Renal cortical epithelial cell (primary cell): ENCODE measurements at places on chromosomes 12 and 14. TPM values are rescaled to one million over a fixed set of nuclear protein-coding genes. Genes with fewer than 3 reads are reported as not detected.

GRCh38 chr12:89574736-89575208, 48.9 kb upstream of the POC1B start:
- peak; percentile 68 for DNase-seq

GRCh38 chr12:19841451-19841850, 402.2 kb downstream of the AEBP2 start:
- DNase-seq: no peak

DNA sequence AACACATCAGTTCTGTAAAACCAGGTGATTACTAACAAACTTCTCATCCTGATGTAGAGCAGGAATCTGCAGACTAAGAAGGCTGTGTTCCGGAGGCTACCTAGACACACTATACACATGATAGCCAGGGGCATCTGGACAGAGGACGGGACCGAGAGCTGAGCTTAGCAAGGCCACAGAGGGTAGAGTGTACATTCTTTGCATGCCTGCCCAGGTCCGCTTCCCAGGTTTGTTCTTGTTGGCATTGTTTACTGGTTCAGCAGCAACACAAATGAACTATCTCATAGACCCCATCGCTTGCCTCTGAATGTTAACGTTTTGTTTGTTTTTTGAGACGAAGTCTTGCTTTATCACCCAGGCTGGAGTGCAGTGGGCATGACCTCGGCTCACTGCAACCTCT, 17.7 kb upstream of the TEAD4 start:
- no peak for DNase-seq

- DNase-seq: peak; percentile 65
These were observed 52.0 kb upstream of the CRY1 start for GRCh38 chr12:107145397-107145796.

GRCh38 chr12:26056335-26056734, 68.5 kb downstream of the BHLHE41 start:
- peak; percentile 82 for DNase-seq

DNA sequence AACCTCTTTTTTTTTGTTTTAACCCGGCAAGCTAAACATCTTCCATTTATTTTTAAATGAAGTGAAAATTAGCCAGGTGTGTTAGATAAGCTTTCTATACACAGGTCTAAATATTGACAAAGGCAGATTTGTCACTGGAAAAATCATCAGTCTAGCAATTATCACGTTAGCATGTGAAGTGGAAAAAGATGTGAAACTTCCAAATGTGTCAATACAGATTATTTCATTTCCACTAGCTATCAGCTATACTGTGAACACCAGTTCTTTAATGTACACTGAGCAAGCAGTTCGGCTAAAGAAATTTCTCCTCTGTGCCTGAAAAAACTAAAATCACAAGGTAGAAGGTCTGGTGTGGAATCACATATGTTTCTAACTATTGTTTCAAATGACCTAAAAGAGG, 96.6 kb upstream of the G2E3 start:
- DNase-seq: no peak

- DNase-seq: no peak
These were observed 90.6 kb upstream of the SLCO1C1 start for GRCh38 chr12:20604408-20605067.

DNA sequence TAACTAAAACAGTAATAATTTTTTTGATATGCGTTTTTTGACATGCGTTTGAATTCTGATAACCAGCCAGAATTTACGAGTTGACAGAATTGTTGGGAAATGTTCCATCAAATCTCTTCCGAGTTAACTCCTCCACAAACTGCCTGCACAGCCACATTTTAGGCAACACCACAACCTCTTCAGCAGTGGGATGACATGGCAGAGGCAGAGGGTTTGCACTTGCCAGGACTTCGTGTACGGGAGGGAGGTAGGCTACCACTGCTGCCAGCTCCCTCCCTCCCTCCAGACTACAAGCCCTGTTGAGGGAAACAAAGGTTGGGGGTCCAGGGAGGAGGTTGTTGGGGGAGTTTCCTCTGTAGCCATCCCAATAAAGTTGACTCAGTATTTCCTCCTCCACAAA, 14.5 kb upstream of the ACTR6 start:
- no peak for DNase-seq

GRCh38 chr14:57712102-57712501, 153.8 kb downstream of the SLC35F4 start:
- DNase-seq: peak; percentile 69

- DNase-seq: no peak
These were observed 9.0 kb upstream of the COL2A1 start for GRCh38 chr12:48013287-48013686.

- DNase-seq: no peak
These were observed 20.2 kb downstream of the CCDC177 start for GRCh38 chr14:69554500-69554899.

GRCh38 chr12:2323532-2324255, 270.9 kb downstream of the CACNA1C start:
- DNase-seq: no peak

DNA sequence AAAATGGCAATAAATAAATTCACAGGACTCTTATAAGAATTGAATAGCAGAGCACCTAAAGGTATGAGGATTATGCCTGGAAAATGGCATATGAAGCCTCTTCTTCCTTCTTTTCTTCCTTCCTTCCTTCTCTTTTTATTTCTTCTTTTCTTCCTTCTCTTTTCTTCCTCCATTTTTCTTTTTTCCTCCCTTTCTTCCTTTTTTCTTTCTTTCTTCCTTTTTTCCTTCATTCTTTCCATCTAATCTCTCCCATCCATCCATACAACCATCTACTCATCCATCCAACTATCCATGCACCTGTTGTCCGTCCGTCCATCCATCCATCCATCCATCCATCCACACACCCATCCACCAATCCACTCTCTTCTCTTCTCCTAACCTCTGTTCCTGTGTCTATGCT, 173.8 kb downstream of the TBX5 start:
- DNase-seq: no peak

DNA sequence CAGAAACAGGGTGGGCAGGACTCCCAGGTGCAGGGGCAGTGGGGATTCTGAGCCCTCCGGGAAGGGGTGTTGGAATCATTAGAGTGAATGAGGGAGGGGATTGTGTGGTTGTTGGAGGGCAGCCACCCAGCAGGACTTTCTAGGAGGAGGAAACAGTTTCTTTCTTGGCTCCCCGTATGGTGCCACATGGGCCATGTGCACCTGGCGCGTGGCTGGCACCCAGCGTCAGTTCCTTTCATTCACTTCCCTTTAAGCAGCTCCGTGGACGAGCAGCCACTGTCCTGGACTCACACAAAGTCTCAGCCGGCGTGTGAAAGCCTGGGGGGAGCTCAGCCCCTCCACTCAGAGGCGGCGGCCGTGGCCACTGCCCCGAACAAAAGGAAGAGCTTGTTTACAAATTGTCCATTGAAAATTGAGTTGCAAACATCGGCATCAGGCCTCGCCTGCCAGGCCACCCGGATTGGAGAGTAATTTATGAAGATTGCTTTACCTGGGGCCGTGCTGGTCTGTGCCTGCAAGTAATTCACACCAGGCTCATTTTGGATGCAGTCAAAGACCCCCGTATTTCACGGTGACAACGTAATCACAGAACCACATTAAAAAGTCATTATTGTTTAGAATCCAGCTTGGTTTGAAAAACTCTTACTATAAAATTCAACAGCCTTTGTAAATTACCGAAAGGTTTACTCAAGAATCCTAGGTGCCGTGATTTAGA, 101.7 kb upstream of the C14orf180 start:
- no peak for DNase-seq

DNA sequence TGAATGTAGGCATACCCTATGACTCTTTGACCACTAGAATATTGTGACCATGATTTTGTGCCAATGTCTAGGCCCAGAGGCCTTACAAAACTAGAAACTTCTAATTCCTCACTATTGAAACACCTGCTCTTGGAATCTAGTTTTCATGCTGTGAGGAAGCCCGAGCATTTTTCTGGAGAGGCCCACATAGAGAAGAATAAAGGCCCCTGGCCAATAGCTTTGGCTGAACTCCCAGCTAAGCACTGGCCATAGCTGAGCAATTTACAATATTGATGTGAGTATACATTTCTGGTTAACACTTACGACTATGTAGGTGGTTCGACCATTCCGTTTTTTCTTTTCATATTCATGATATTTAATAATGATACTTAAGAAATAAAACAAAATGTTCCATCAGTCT, 190.3 kb downstream of the KCNH5 start:
- DNase-seq: no peak

GRCh38 chr12:112252184-112252583, 126.8 kb downstream of the TRAFD1 start:
- peak; percentile 3 for DNase-seq

- no peak for DNase-seq
These were observed 343.1 kb downstream of the FLRT2 start for GRCh38 chr14:85873006-85873405.

The AQP6 gene
- not detected in 2 replicates for total RNA-seq

The PTGER2 gene
- total RNA-seq: 8.7 and 41.3 TPM in 2 replicates

The STAC3 gene
- total RNA-seq: 1.2 TPM in 1 of 2 replicates, not detected in the other

The TOX4 gene
- total RNA-seq: 25.4 and 59.0 TPM in 2 replicates

The SYT1 gene
- 1.0 and 1.1 TPM in 2 replicates for total RNA-seq

The ERP27 gene
- total RNA-seq: 0.75 and 2.8 TPM in 2 replicates

The ASIC1 gene
- 0.30 TPM in 1 of 2 replicates, not detected in the other for total RNA-seq

The EPYC gene
- total RNA-seq: not detected in 2 replicates
